ENCODE measurements at places on chromosomes 2 and 18. TPM values are rescaled to one million over a fixed set of nuclear protein-coding genes. Genes with fewer than 3 reads are reported as not detected.

- no peak for DNase-seq
Measured at GRCh38 chr18:23521271-23521670, 18.0 kb downstream of the RMC1 start.

- DNase-seq: no peak
Measured at GRCh38 chr2:742221-742620, 65.0 kb upstream of the TMEM18 start.

DNA sequence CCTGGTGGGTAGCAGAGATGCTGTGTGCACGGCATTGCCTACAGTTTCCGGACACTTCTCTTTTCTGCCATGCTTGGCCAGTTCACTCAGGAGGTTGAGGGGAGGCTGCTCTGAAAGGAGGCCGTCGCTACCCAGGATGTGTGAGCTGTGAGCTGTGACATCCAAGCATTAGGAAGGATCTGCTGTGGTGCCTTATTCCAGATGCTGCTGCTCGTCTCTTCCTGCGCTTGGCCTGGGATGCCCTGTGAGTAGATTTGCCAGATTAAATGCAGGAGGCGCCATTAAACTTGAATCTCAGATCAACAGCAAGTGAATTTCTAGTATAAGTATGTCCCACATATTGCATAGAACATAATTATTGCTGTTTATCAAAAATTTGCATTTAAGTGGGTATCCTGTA lies 124.2 kb upstream of the SIX3 start:
- DNase-seq: no peak

DNA sequence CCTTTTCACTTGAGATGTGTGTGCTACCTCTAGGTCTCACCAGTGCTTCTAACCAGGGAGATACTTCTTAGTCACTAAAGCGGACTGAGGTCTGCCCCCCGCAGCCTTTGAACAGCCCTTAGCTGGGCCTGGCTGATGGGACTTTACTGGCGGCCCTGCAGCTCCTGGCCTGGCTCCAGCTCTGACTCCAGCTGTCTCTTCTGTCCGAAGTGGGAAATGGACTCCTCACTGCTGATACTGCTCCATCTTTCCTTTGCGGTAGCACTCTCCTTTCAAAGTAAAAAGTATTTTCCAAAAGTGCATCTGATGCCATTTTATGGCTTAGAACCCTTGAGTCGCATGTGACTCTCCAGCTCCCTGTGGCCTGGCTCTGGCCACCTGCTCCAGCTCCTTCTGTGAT lies 64.5 kb downstream of the ATP9B start:
- no peak for DNase-seq

- no peak for DNase-seq
Measured at GRCh38 chr2:42284019-42284418, 77.0 kb downstream of the COX7A2L start.

GRCh38 chr2:4258563-4258962 lies 555.2 kb downstream of the DCDC2C start:
- DNase-seq: peak; percentile 9

DNA sequence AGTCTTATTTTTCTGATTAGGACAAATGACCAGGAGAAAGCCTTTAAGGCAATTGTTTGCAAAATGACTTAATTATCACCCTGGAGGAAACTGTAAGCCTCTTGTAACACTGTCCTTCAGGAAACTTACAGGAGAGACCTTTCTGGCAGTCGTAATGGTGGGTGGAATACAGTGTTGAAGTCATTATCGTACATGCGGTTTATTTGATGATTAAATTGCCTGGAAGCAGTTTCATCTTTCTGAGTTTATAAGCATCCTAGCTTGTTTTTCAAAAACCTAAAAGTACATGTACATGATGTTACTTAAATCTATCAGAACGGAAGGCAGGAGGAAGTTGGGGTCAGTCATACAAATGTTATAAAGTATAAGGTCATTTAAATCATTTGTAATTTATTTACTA lies 86.2 kb upstream of the RAB27B start:
- DNase-seq: no peak

DNA sequence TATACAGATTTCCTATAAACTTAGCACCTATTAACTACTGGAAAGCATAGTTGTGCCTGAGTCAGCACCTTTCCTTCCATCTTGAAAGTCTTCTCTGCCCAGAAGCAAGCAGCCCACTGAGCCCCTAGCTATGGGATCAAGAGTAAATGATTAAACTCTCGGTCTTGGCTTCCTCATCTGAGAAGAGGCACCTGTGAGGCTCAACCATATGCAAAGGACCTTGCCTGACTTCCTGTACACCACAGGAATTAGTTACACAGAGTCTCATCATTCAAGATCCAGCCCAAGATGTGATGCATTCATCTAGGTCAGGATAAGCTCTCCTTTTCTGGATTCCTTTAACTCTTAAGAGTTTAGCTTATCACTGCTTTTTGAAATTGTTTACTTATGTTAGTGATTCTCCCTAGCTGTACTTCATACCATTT lies 96.0 kb downstream of the CDH2 start:
- no peak for DNase-seq

- no peak for DNase-seq
Measured at GRCh38 chr2:239179851-239180371, 220.9 kb downstream of the HDAC4 start.

DNA sequence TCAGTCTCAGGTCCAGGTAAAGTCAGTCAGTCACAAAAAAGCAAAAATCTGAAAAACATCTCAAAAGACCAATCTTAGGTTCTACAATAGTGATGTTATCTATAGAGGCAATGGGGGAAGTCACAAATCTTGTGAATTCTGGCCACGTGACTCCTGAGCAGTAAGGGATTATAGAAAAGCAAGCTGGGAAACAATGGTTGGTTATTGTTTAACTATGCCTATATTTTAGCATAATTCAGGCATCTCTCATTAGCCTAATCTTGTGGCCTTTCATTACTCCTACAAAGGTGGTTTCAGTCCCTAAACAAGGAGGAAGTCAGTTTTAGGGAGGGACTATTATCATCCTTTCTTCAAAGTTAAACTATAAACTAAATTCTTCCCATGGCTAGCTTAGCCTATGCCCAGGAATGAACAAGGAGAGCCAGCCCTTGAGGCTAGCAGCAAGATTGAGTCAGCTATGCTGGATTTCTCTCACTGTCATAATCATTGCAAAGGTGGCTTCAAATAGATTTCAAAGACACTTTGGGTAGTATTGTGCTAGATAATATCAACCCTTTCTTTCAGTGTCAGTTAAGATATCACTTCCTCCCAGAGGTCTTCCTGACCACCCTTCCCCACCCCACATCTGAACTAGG lies 56.4 kb upstream of the ITGA6 start:
- no peak for DNase-seq

GRCh38 chr2:190867212-190867611 lies 13.4 kb upstream of the GLS start:
- DNase-seq: no peak

DNA sequence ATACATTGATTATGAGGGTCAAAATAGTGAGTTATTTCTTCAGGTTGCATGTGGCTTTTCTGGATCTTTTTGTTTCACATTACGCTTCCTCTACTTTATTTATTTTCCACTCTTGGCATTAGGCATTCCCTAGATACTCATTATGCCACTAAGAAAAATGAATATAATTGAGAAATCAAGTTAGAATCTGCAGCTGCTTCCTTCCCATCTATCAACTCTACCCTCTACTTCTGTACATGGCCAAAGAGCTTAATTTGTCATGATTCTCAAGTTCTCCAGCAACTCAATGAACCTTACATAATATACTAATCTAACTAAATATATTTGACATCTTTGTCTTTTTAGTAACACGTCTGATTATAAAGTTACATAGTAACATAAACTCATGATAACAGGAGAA lies 598.1 kb upstream of the LRRTM4 start:
- no peak for DNase-seq

GRCh38 chr2:97997784-97998392 lies 2.1 kb upstream of the TMEM131 start:
- DNase-seq: no peak

GRCh38 chr2:162085090-162085891 lies 11.3 kb upstream of the DPP4 start:
- no peak for DNase-seq

- DNase-seq: no peak
Measured at GRCh38 chr18:35692866-35693265, 111.3 kb downstream of the GALNT1 start.

DNA sequence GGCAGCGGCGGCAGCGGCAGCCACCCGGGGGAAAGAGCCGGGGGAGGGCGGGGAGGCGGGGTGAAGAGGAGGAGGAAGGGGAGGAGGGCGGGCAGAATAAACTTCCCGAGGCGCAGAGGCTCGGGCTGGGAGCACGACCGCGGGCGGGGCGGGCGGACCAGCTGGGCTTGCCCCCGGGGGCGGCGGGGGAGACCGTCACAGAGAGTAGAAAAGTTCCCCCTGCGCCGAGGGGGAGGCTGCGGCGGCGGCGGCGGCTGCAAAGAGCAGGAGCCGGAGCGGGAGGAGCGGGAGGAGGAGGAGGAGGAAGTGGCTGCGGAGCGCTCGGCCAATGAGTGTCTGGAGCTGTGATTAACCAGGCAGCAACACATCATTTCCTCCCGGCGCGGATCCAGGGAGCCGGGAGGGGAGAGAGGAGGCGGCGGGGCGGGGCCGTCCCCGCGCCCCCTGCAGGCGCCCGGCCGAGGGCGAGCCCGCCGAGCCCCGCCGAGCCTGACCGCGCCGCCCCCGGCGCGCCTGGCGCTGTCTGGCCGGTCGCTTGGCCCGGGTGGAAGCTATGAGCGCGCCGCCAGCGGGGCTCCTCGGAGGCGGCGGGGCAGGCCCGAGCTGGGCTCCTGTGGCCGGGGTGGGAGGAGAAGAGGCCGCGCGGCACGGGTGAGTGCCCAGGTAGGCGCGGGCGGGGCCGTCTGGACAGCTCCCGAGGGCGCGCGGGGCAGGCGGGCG lies at the start of gene ACVR1:
TSS of gene ACVR1 (minus strand) at position 265 of the 720 bp plus-strand sequence. CDS start 76,837 bp downstream, outside the sequence.
- peak; percentile 78 for DNase-seq

DNA sequence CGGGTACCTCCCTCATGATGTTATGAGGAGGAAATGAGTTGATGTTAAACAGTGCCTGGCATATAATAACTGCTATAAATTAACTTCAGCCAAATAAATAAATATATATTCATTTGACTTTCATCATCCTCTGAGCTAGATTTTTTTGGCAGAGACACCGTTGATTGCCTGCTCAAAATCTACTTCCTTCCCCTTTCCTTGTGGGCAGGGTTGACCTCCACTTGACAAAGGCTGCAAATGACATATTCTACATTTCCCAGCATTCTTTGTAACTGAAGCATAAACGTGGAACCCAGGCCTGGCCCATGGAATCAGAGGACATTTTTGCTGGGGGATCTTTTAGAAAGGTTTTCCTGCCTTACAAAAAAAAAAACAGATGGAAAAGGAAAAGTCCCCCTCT lies 177.8 kb downstream of the TXNL1 start:
- no peak for DNase-seq

- DNase-seq: no peak
Measured at GRCh38 chr2:118641711-118642110, 205.7 kb downstream of the EN1 start.

DNA sequence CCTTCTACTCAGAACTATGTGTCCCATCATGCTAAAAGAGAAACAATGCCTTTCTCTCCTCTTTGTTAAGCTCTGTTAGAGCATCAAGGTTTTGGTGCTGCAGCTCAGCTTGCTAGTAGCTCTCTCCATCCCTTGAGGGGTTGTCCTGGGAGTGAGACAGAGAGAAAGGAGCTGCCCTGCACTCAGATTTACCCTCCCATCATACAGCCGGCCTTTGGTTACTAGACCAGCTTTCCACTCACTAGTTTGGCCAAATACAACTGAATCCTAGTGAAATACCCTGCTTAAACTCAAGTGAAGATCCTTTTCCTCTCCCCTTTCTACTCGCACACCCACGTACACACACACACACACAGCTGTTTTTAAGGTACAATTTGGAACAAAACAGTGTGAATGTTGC lies 2.3 kb upstream of the CHN1 start:
- no peak for DNase-seq

GRCh38 chr2:203237346-203238238 lies 1.2 kb upstream of the CYP20A1 start:
- DNase-seq: no peak

DNA sequence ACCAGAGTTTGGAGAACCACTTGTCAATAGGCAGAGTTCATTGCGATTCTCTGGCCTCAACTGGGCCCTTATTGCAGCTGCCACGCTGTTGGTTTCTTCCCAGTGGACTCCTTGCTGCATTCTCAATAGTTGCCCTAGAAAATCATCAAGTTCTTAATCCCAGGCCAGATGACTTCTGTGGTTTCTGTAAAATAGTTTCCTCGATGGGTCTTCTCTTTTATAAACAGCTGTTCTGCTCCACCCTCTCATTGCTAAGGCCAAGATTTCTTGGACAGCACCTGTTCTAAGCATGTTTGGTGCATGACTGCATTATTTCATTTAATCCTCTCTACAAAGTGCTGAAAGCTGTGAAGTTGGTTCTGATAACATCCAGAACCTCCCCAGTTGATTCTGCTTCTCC lies 131.0 kb downstream of the BCL2L11 start:
- no peak for DNase-seq

- no peak for DNase-seq
Measured at GRCh38 chr2:83972128-83972527, 487.0 kb downstream of the SUCLG1 start.

- DNase-seq: no peak
Measured at GRCh38 chr2:128043041-128043440, 15.2 kb upstream of the SAP130 start.

GRCh38 chr2:238615187-238615586 lies 188.5 kb downstream of the ASB1 start:
- no peak for DNase-seq

GRCh38 chr2:212745359-212745758 lies 206.8 kb upstream of the ERBB4 start:
- no peak for DNase-seq

- DNase-seq: peak; percentile 79
Measured at GRCh38 chr2:47360927-47361326, 42.0 kb upstream of the MSH2 start.

DNA sequence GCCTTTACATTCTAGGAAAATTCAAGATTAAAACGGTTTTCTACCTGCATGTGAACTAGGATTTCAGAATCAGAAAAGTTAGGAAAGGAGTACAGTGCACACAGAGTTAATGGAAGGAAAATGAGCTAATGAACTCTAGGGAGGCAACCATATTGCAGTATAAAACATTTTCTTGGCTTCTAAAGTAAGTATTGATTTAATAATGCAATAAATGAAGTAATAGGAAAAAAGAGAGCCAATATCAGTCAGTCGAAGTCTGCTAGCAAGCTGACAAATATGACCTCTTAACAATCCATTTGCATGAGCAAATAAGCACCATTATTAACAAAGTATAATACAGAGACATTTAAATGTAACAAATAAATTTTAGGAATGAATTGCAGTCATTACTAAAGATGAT lies 80.2 kb upstream of the COL3A1 start:
- DNase-seq: no peak

- no peak for DNase-seq
Measured at GRCh38 chr2:46388881-46389280, 90.5 kb upstream of the TMEM247 start.

GRCh38 chr2:52336951-52337350 lies 1305.0 kb upstream of the NRXN1 start:
- no peak for DNase-seq

The LANCL1 gene
- 30.1 TPM for polyA plus RNA-seq

The IL18RAP gene
- not detected for polyA plus RNA-seq

The TRIM43 gene
- not detected for polyA plus RNA-seq

The UGT1A7 gene
- 6.9 TPM for polyA plus RNA-seq

The PLGLB2 gene
- 0.76 TPM for polyA plus RNA-seq

The RGPD3 gene
- polyA plus RNA-seq: 0.12 TPM

The RFTN2 gene
- 0.03 TPM for polyA plus RNA-seq

The SERPINB12 gene
- polyA plus RNA-seq: not detected

The EVA1A gene
- 13.5 TPM for polyA plus RNA-seq

The PRSS56 gene
- polyA plus RNA-seq: 0.07 TPM

The CHRND gene
- polyA plus RNA-seq: not detected

The CCDC74B gene
- polyA plus RNA-seq: 4.8 TPM

The B3GNT7 gene
- 0.71 TPM for polyA plus RNA-seq

The SERPINB5 gene
- 0.08 TPM for polyA plus RNA-seq

The KYNU gene
- 302 TPM for polyA plus RNA-seq

The SLC9A4 gene
- not detected for polyA plus RNA-seq

The ALPP gene
- 0.18 TPM for polyA plus RNA-seq
